CD8-positive, alpha-beta T cell (primary cell): ENCODE measurements at places on chromosomes 6 and 20. TPM values are rescaled to one million over a fixed set of nuclear protein-coding genes. Genes with fewer than 3 reads are reported as not detected.

The E2F1 gene
- total RNA-seq, result 1.2 TPM

The FLRT3 gene
- not detected for total RNA-seq

The TBXT gene
- not detected for total RNA-seq

The SYNDIG1 gene
- not detected for total RNA-seq

The RHAG gene
- total RNA-seq, result not detected

The B3GALT4 gene
- total RNA-seq, result 8.8 TPM

The POLH gene
- 3.4 TPM for total RNA-seq

The ROMO1 gene
- total RNA-seq, result 39.2 TPM

The C20orf202 gene
- total RNA-seq, result not detected

The DAAM2 gene
- total RNA-seq, result not detected

The NHLRC1 gene
- total RNA-seq, result 0.28 TPM

The WFDC2 gene
- not detected for total RNA-seq

The CTSA gene
- total RNA-seq, result 52.8 TPM

The GSTA3 gene
- not detected for total RNA-seq

The OR2H2 gene
- not detected for total RNA-seq

The GRIK2 gene
- not detected for total RNA-seq

- peak; percentile 78 for DNase-seq
Observed at GRCh38 chr6:31572041-31572911, at the start of gene LTA. LTA (plus strand) TSS chr6:31572289; CDS start chr6:31572743, 454 bp downstream.

- DNase-seq, result no peak
Observed at GRCh38 chr20:46929902-46930301, 35.3 kb downstream of the EYA2 start.

GRCh38 chr6:34934516-34934915 is 45.5 kb downstream of the ANKS1A start:
- no peak for DNase-seq

DNA sequence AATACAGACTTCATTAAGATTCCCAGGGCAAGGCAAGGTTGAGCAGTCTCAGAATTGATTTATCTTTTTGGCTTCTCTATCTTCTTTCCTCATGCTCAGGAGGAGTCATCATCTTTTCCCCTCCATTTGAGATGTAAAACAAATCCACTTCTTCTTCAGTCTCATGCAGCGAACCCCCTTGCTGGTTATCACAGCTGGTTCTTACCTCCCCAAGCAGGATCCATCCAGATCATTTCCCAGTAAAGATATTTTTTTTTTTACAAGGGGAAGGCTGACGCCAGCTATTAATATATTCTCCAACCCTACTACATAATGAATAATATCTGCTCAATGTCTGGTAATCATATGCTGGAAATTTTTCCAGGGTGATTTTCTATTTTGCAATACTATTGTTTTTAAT is 508.9 kb upstream of the NOX3 start:
- DNase-seq, result no peak

DNA sequence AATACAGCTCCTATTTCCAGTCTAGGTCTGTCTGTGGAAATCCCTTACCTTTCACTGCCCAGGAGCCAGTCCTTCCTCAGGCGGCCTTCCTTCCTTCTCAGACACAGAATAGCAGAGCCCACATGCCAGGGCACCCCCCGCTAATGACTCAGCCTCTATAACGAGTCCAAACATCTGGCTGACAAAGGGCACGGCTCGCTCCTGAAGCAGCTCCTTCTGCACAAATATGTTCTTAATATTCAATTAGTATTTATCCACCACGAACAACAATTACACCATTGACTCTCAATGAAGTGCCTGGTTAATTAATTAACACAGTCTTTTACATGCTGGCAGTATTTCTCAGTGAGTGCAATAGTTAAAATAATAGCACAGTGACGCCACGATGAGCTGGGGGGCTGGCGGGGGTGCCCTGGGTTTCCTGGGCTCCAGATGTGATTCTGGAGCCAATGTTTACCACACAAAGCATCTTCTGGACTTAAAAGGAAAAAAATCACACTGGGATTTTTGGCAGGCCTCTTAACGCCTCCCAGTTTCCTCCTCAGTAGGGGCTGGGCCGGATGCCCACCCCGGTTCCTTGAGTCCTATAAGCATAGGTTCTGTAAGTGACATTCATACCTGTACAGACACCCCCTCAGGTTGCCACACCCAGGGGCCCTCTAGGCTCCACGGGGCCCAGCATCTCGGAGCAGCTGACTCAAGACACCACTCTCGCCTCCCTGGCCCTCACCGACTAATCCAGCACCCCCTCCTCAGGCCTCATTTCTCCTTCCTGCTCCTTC is 158.6 kb upstream of the MLN start:
- DNase-seq, result no peak

- DNase-seq, result no peak
Observed at GRCh38 chr6:48068278-48069251, 42.4 kb downstream of the PTCHD4 start.

DNA sequence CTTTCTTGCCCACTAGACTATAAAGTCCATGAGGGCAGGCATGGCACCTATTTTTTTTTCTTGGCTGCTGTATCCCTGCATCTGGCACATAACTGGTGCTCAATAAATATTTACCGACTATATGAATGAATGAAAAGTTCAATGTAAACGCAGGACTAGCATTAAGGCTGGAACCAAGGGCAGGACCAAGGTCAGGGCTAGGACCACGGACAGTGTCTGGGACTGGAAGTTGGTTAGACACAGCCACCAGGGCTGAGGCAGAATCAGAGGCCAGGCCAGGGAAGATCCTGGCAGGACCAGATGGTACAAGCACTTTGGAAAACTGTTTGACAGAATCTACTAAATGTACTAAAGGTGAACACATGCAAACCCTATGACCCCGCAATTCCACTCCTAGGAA is 3.7 kb downstream of the TNXB start:
- DNase-seq, result no peak

- DNase-seq, result no peak
Observed at GRCh38 chr6:127706216-127706615, 129.2 kb downstream of the C6orf58 start.

GRCh38 chr20:12241065-12241464 is 323.4 kb downstream of the BTBD3 start:
- no peak for DNase-seq

- no peak for DNase-seq
Observed at GRCh38 chr6:12818324-12818723, 101.8 kb downstream of the PHACTR1 start.

GRCh38 chr6:39330476-39330875 is 8.0 kb upstream of the KCNK16 start:
- DNase-seq, result no peak

- no peak for DNase-seq
Observed at GRCh38 chr20:63134201-63134612, 81.7 kb downstream of the YTHDF1 start.

GRCh38 chr6:134464690-134465411 is 146.9 kb upstream of the SGK1 start:
- DNase-seq, result no peak

DNA sequence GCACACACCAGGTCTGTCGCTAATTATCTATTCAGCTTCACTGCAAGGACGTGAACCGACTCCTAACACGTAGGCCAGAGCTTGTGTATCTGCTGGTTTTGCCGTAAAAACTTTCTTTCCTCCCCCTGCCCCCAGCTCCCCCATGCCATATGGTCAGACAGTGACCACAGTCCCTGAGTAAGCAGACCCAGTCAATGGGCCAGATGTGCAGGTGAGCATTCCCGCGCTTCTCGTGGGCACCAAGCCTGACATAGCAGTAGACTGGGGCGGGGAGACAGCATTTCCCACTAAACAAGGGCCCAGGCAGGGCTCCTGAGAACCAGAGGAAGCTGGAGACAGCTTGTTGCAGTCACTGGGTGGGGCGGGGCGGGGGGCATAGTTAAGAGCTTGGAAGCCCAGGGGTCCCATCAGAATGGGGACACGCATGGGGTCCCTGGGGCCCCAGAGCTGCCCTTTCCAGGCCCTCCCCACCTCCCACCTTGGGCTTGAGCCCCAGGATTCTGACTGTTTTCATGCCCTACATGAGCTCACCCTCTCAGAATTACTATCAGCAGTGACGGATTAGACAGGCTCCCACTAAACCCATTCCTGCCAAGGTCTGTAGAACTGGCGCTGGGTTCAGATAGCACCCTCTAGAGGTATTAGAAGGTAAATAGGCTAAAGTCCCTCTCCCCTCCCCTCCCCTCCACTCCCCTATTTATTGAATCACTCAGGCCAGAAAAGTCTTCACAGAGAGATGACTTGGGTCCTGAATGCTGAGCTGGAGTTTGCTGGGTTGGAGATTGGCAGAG is 51.8 kb downstream of the CDH26 start:
- no peak for DNase-seq

DNA sequence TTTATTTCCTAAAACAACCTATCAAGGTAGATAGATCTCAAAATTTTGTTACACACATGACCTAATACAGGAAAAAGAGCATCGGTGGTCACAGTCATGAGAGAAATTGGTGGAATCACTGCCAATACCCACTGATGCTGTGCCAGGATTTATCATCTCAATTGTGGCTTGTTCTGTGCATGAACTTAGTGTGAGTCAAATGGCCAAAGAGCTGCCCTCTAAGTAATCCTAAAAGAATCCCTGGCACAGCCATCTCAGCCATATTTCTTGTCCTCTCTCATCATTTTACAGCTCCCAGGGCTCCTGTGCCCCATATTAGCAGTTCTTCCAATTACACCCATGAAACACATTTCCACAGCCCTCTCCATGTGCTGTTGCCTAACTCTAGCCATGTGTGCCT is 6.1 kb downstream of the GSTA5 start:
- DNase-seq, result no peak

- DNase-seq, result no peak
Observed at GRCh38 chr6:53707108-53707897, 41.7 kb upstream of the KLHL31 start.

- DNase-seq, result no peak
Observed at GRCh38 chr20:38112930-38113294, 52.2 kb downstream of the TGM2 start.

DNA sequence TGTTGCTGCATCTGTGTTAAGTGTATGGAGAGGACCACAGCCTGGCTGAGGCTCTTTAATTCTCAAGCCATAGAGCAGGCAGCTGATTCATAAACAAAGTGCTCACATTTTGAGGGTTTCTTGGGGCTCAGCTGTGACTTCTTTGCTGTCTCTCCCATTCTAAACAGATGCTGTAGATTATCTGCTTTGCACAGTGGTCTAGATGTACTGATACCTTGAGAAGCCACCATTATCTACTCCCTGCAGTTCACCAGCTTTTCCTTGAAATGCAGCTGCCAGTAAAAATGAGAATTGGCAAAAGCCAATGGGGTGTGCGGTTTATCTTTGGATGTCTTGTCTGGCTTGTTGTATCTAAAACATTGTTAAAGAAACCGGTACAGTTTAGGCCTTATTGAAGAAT is 5.2 kb upstream of the CNR1 start:
- DNase-seq, result no peak

- no peak for DNase-seq
Observed at GRCh38 chr6:118865100-118865391, 28.9 kb upstream of the ASF1A start.

DNA sequence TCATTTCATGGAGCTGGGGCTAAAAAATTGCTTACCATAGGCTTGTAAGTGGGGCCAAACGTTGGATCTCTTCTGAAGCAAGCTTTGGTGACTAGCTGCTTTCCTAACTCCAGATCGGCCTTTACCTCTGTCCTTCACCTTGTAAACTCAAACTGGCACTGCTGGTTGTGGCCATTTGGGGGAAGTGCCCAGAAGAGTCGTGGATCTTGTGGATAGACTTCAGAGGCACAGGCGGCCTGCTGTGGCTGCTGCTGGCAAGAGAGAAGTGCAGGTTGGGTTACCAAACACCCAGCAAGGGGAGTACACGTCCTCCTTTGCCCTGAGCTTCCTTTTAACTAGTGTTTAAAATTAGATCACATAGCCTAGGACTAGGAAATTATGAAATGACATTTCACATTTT is 36.8 kb upstream of the KLHL31 start:
- no peak for DNase-seq

DNA sequence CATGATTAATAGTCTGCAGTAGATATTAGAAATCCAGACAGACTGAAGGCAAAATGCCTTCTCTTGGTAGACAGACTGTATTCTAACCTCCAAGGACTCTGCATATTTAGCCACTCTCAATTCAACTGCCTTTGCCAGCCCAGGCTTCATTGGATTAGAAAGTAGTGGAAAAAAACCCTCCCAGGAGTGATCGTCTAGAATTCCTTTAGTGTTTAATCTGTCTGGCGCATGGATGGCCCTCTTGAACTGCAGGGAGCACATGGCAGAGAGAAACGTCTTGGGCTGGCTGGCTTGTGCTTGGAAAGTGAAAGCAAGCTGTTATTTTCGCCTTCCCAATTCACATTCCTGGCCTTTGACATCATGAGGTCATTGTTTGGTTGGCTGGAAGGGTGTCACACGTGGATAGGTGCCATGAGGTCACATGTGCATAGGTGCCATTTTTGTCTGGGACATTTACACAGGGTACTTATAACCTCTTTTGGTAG is 30.9 kb upstream of the NEDD9 start:
- DNase-seq, result no peak

- no peak for DNase-seq
Observed at GRCh38 chr6:144566868-144567615, 281.9 kb downstream of the UTRN start.

- DNase-seq, result no peak
Observed at GRCh38 chr6:156771761-156772160, 5.4 kb upstream of the ARID1B start.

- DNase-seq, result no peak
Observed at GRCh38 chr20:1623501-1624205, 3.8 kb upstream of the SIRPB1 start.

- DNase-seq, result no peak
Observed at GRCh38 chr6:39102071-39102820, 12.7 kb downstream of the SAYSD1 start.

- DNase-seq, result no peak
Observed at GRCh38 chr6:93954584-93954983, 535.2 kb upstream of the EPHA7 start.

DNA sequence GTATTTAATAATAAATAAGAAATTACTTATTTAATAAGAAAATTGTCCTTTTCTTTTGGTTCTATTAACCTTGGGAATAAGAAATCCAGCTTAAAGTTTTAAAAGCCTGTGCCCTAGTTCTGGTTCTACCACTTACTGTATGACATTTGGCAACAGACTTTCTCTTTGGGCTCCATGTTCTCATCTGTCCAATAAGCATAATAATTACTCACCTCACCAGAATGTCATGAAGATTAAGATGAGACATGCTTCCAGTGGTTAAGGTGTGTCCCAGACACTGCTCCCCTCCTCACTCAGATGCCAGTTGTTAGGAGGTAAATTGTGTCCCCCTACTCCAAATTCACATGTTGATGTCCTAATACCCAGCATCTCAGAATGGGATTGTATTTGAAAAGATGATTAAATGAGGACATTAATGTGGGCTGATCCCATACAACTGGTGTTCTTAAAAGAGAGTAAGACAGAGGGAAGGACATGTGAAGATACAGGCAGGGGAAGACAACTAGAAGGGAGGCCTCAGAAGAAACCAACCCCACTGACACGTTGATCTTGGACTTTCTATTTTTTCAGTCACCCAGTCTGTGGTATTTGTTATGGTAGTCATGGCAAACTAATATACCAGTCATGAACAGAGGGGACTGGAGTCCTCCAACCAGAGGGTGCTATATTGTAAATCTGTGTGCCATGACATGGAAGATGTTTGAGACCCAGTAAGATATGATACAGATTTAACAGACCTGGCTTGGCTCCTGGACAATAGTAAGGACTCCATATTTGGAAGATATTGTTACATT is 6.4 kb upstream of the MICAL1 start:
- no peak for DNase-seq
